ENCODE measurements at places on chromosomes 1 and 21.
A peak's percentile ranks its signal among the peaks of the same experiment; 100 is the strongest.

DNA sequence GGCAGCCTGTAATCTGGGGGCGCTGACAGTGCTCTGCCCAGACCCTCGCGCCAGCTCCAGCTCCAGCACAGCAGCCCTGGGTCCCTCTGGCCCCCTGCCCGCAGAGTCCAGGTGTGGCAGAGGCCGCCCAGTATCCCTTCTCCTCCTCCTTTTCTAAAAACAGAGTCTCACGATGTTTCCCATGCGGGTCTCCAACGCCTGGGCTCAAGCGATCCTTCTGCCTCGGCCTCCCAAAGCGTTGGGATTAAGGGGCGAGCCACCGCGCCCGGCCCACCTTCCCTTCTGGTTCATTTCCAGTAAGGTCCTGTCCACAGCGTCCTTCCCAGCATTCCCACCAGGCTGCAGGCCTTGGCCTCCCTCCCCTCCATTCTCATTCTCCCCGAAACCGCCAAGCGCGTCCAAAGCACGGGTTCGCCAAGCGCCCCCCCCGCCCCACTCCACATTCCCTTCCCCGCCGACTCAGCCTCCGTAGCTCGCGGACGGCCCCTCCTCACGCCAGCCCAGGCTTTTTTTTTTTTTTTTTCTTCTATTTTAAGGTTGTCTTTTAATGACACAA lies 2.0 kb upstream of the PCBP3 start:
- DNase-seq: no peak

DNA sequence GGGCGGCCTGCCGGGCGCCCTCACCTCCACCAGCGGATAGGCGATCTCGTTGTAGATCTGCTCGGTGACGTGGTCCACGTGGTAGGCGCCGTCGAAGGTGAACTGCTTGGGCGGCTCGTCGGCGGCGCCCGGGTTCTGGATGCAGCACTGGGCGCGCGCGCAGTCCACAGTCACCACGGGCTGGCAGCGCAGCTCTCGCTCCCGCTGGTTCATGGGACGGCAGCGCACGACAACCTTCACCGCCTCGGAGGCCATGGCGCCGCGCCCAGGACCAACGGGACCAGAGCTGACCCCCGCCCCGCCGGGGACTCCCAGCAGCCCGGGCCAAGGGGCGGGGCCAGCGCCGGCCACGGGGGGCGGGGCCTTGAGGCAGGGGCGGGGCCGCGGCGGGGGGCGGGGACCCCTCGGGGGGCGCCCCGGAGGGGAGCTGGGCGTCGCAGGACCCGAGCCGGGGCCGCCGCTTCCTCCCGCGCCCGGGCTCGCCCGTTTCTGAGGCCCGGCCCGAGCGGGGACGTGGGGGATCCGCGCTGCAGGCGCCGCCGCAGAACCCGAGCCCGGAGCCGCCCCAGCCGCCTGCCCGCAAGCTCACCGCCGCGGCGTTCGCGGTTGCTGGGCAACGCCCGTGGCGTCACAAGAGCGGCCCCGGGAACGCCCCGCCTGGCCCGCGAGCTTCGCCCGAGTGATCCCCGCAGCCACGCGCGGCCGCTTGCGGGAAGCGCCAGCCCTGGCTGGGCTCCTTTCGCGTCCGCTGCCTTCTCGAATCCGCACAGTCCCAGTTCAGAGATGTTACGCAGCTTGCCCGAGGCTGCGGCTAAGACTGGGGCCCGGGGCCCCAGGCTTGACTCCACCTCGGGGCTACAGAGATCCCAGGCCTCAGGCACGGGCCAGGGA lies at the start of gene KIF17:
Gene KIF17 (minus strand): TSS at position 556 of the 891 bp plus-strand sequence. CDS start 301 bp downstream, at position 255.
- DNase-seq: no peak

DNA sequence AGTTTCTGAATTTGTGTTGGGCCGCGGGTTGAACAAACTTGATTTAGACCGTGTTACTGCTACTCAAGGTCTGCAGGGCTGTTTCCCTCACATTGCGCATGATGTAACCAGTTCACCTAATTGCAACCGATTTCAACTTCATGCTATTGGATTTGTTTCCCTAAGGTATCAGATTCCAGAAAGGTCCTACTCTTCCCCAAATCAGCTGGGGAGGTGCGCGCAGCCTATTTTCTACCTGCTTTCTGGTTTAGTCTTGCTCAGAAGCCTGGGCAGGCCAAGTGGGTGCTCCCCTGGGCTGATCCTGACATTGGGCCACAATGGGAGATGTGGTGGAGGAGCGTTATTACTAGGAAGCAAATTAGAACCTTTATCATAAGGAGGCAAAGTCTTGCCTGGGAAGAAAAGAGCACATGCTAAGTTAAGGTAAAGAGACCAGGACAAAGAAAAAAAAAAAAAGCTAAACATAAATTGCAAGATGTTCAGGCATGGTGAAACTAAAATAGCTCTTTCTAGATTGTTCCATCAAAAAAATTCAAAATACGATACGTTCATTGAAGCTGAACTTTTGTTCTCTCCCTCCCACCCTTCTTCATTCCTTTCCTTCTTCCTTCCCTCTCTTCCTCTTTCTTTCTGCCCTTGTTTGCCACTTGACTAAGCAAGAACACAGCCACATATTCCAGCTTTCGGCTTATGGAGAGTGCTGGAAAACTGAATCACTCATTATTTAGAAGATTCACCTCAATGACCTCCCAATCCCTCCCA lies 28.8 kb upstream of the TARBP1 start:
- no peak for DNase-seq

- DNase-seq: no peak
These were observed 610 bp downstream of the WDR26 start for GRCh38 chr1:224433701-224434672.

GRCh38 chr1:67469431-67469830 lies 39.2 kb upstream of the SERBP1 start:
- no peak for DNase-seq

GRCh38 chr1:246726881-246727280 lies 2.7 kb downstream of the SCCPDH start:
- DNase-seq: no peak

DNA sequence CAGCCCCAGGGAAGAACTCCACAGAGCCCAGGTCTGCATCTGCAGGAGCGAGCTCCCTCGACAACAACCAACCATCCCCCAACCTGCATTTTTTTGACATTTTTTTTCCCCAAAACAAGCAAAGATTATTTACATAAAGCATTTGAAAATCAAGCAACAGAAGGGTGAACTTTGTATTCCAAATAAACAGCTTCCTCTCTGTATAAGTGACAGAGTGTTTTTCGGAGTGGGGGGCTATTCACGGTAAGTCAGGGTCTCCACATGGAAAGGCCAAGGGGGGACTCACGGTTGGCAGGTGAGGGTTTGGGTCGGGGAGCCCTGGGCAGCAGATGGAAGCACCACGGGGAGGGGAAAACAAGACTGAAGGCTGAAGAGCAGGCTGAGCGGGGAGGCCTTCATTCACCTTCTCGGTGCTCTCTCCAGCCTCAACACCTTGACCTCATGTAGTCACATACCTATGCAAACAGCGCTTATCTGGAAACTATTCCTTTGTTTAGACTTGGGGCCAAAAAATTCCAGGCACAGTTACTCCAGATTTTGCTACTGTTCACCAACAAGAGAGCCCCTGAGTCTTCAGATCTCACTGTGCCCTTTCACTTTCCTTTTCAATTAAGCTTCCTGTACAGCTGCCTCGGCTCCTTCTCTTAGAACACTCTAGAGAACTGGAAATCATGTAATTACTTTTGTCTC lies 27.6 kb downstream of the C2CD2 start:
- peak; percentile 14 for DNase-seq

GRCh38 chr1:166031932-166032571 lies 134.7 kb downstream of the FAM78B start:
- DNase-seq: peak; percentile 35

DNA sequence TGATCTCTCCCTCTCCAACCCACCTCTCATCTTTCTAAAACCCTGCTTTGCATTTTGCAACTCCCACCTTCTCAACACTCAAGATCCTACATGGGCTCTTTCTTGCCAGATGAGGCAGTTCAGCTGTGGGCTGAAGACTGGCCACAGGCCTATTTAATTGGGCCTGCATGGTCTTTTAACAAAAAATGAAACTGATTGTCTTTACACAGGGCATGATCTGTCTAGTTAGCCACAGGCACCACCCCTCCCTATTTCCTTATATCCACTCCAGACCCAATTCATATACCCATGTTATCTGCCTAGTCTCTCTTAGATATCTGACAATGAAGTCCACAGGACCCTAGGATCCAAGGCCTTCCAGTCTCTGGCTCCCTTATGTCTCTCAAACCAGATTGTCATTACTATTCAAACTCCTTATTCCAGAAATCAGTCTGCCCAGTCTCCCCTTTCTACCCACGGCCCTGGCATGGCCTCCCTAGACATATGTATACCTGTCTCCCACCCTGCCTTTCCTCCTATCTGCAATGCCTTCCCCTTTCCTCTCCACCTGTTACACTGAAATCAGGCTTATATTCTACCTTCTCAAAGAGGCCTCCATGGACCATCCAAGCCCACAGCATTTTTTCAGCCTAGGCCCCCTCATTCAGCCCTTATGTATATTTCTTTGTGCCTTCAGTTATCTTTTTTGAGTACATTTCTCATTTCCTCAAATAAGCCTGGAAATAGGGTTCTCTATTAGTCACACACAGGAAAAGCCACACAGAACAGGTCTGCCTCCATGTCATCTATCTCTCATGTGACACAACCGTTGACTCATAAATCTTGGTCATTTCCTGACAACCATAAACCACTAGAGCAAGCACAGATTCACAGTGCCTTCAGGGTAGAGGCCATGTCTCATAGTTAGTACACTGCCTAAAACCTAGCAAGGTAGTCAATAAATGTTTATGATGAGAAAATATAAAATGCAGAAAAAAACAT lies 39.0 kb downstream of the LPAR3 start:
- no peak for DNase-seq

Data from LNCaP clone FGC (cell line).